ENCODE measurements at places on chromosomes 5 and 9.

GRCh38 chr5:59300930-59301329 is 592.6 kb downstream of the PDE4D start:
- no peak for DNase-seq

DNA sequence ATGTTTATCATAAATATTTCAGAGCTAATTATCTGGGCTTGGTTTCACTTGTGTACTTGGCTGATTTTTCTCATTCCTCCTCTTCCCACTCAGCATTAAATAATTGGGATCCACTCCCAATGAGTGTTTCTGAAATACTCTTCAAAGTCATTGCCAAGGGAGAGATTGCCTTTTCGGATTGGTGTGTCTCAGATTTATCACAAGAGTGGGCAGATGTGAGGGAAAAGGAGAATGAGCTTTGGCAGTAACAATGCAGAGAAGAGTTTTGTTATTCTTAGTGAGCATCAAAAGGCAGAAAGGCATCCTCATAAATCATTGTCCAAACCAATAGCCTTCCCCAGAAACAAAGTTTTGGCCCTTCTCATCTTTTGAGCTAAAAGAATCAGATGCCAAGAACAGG is 79.2 kb downstream of the SEMA5A start:
- no peak for DNase-seq

DNA sequence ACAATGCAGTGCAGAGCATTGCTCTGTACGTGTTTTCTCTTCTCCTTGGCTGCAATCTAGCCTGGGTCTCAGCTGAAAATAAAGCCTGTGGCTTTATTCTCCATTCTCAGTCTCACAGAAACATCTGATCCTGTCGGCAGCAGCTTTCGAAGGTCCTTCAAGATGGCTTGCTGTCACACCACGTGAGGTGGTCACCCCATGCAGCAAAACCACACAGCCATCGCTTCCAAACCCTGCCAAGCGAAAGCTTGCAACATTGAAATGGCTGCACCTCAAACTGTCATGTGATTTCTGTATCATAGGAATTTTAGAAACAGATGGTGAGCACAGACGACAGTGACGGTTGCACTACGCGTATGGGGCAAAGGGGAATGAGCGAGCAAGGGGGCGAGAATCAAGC is 98.5 kb upstream of the SMARCA2 start:
- no peak for DNase-seq

DNA sequence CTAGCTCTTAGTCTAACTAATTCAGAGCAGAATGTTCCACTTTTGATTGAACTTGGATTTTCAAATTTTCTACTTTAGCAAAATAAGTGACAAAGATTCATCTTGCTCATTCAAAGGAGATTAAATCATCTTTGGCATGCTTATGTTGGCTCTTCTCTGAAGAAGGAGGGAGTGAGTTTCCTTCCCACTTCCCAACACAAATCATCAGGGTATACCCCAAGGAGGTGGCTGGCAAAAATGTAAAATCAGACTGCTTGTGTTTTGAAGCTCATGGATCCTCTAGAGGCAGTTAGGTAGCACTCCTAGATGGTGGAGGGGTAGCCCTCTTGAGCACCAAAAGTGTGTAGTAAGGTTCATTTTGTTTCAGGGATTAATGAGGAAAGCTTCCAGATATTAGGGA is 343.1 kb downstream of the OSTF1 start:
- DNase-seq = no peak

- peak; percentile 94 for DNase-seq
Measured at GRCh38 chr9:124110307-124110915, 98.8 kb downstream of the LHX2 start.

- peak; percentile 82 for DNase-seq
Measured at GRCh38 chr9:126499911-126500599, 113.7 kb upstream of the LMX1B start.

GRCh38 chr9:110126986-110127864 is 80.7 kb downstream of the C9orf152 start:
- peak; percentile 84 for DNase-seq

DNA sequence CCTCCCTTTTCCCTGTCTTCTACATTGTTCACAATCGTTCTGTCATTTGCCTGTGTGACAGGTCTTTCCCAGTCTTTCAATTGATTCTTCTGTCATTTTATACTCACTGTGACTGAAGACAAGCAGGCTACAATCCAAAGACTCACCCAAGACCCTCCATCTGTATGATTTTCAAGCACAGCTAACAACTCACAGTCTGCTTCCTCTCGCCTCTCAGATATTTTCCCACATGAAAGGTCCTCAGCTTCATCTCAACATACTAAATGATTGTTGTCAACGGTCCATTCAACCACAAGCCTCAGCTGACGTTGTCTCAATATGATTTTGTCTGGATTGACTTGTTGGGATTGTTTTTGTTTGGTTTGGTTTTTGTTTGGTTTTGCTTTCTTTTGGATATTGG is 346.5 kb downstream of the NFIB start:
- no peak for DNase-seq

- DNase-seq = no peak
Measured at GRCh38 chr9:93387791-93388190, 63.7 kb upstream of the FAM120A start.

GRCh38 chr9:134136118-134136995 is 475 bp downstream of the WDR5 start:
- DNase-seq = peak; percentile 78

- DNase-seq = no peak
Measured at GRCh38 chr9:105127863-105128220, 116.6 kb upstream of the SLC44A1 start.

- DNase-seq = peak; percentile 35
Measured at GRCh38 chr5:171428168-171428696, 8.8 kb downstream of the FGF18 start.

GRCh38 chr5:149936700-149937091 is 7.9 kb downstream of the PDE6A start:
- no peak for DNase-seq

GRCh38 chr5:2921651-2922050 is 170.2 kb upstream of the IRX2 start:
- DNase-seq = no peak

GRCh38 chr5:64210866-64211265 is 45.2 kb downstream of the RNF180 start:
- DNase-seq = no peak

DNA sequence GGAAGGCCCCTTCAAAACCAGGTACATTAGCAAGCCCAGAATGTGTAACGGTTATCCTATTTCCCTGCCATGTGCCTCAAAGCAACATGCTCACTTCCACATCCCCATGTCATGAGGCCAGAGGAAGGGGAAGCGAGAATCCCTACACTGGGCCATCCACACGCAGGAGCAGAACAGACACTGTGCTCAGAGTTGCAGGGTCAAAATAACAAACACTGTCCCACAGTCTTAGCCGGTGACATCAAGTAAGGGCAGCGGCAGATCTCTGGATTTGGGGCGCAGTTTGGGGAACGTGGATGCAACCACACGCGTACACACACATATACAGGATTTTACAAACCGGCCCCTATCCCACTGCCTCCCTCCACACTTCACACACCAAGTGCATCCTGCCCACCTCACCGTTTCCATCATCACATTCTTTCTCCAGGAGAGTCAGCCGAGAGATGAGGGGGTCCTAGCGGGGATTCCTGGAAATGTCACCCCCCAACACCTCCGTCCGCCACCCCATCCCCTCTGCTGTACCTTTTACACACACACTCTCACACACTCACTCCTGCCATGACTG is 776 bp downstream of the APBA1 start:
- no peak for DNase-seq

DNA sequence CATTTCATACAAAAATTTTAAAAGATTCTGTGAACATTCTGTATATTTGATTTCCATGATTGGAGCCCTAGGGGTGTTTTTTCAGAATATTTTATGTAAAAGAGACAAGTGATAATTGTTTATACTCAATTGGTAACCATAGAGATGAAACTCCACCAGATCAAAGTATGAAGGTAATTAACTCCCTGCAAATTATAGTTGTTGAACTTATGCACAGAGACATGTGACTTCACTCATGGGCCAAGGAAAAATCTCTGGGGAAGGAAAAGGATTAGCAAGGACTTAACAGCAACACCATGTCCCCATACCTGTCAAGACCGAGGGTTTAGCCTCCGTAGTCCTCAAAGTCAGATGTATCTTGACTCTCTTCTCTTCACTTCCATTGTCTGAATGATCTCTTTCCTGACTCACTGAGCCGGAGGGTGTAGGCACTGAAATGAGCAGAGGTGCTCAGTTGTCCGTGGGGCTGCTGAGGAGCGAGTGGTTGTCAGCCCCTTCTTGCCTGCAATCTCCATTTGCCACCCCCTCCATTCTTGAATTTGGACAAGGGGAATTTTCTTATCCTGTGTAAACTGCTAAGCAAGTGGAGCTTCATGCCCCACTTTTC is 17.5 kb upstream of the CXCL14 start:
- no peak for DNase-seq

DNA sequence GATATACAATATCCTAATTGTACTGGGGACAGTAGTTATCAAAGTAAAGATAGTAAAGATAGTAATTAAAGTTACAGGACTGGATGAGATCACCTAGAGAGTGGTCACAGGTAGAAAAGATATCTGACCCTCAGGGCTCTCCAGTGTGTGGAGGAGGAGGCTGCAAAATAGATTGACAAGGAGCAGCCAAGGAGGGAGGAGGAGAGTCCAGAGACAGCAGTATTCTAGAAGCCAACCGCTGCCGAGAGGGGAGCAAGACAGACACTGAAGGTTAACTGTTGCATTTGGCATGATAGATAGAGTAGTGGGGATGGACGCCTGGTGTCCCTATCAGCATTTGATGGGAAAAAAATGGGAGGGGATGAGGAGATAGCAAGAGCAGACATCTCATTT is 17.0 kb upstream of the F2RL1 start:
- no peak for DNase-seq

DNA sequence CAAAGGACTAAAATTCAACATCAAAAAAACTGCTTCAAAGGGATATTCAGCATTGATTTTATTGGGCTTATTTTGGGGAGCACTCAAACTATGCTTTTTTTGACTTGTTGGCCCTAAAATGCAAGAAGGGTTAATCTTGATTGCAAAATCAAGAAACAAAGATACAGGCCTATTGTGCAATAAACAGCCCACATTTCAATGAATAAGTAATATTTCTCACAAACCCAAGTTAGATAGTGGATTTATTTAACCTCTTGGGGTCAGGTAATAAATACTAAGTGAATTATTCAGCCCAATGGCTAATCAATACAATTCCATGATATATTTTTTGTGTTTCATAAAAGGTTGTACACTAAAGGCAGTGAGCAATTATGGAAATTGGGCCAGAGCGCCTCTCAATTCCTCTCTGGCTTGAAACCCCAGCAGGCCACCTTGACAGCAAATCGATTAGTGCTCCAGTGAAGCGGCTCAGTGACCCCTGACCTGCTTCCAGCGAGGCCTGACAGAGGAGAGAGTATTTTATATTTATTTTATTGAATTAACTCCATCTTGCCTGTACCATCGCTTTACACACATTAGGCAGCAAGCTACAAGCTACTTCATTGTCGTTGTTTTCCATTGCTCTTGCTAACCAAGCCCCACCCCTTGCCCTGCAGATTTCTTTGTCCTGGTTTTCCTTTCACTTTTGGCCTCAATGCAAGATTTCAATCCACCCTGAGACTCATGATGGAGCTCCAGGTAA is 65.5 kb downstream of the EBF1 start:
- DNase-seq = no peak

GRCh38 chr5:88778736-88779135 is 104.2 kb downstream of the MEF2C start:
- no peak for DNase-seq

GRCh38 chr9:121312169-121312568 is 44.2 kb downstream of the GSN start:
- no peak for DNase-seq

GRCh38 chr9:37923118-37923795 is 19.3 kb upstream of the SLC25A51 start:
- peak; percentile 91 for DNase-seq

GRCh38 chr5:102678267-102679058 is 76.6 kb upstream of the PAM start:
- no peak for DNase-seq

GRCh38 chr9:116325924-116326323 is 172.3 kb downstream of the PAPPA start:
- no peak for DNase-seq

DNA sequence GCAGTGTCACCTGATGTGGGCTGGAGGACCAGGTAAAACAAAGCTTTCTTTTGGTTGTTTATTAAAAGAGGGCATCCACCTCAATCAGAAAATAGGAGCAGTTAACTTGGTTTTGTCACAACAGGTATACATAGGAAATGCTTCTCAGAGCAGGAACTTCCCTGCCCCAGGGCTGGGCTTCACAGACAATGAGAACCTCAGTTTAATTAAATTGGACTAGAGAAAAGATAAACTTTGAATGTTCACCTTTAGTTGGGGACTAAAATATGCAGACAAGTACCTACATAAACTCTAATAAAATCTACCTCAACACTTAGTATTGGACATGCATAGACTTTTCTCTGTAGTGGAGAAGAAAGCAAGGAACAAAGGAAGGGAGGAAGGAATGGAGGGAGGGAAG is 392.0 kb downstream of the ENC1 start:
- no peak for DNase-seq
